ENCODE measurements at places on chromosomes 4 and X.

DNA sequence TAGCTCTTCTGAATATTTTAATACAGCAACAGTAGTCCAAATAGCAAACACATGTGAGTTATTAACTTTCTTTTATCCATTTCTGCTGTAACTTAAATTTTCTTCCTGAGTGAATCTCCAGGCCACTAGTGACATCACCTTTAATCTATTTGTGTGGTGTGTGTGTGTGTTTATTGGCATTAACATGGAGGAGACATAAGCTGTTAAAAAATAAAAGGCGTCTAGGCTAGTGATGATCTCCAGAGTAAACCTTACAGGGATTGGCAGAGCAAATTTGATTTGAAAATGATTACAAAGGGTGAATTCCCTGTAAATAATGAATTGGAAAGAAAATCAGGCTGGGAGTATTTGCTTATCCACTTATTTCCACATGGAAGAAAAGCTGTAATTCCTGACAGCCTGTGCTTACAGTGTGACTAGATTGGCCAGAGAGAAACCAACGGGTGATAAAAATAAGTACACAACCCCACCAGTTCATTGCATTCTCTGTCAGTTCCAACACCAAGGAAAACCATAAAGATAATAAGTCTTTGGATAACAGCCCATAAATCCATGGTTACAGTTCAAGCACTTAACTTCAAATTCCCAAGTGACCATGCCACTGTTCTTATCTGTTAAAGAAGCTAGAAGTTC, 186.1 kb downstream of the ENOX2 start:
- no peak for DNase-seq

DNA sequence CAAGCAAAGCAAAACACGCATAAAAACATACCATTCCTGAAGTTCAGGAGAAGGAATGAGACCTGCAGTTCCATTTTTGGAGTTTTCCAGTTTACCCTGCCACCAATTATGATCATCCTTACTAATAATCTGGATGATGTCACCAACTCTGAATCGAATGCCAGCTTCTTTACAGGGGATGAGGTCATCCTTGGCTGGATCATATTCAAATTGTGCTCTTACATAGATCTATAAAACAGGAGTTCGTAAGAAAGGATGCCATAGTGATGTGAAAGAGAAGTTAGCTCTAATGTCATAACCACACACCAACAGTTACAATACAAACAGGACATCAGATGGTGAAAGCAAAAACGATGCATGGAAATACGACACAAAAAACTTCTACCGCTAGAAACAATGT, 106.5 kb downstream of the NYX start:
- DNase-seq: no peak

DNA sequence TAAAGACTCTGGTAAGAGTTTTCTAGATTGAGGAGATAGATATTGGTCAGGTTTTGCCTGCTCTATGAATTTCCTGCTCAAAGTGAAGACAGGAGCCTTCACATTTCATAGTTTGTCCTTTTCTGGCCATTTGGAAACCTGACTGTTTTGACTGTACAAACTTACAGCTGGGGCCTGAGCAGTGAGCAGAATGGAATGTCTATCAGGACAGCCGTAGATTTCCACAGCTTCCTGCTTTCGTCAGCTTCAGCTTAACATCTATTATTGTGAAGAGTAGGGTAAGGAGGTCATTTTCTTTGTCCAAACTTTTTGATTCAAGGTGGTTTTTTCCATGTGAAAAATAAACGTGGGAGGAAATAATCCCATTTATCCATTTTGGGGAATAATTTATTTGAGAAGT, 124.3 kb upstream of the DIPK2B start:
- DNase-seq: no peak

GRCh38 chrX:153598541-153599191, at the start of gene CCNQ:
TSS of gene CCNQ (minus strand) at chrX:153599139. CDS start at chrX:153599073, 66 bp downstream.
- no peak for DNase-seq

DNA sequence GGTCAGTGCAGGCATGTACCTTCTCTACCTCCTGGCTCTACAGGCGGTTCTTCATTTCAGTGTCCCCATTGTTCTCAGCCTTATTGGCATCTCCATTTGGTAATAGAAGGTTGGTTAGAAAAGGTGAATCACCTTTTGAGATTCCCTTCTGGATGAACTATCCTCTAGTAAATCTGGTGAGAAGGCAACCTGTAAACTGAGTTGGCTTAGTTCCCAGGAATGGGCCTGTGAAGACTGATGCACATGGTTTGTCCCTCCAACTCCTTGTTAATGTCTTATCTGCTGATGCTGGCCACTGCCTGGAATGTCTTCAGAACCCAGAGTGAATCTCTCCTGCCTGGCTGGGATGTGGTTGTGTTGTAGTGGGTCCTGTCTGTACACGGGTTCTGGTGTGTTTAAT, 143.4 kb upstream of the WDR1 start:
- no peak for DNase-seq

DNA sequence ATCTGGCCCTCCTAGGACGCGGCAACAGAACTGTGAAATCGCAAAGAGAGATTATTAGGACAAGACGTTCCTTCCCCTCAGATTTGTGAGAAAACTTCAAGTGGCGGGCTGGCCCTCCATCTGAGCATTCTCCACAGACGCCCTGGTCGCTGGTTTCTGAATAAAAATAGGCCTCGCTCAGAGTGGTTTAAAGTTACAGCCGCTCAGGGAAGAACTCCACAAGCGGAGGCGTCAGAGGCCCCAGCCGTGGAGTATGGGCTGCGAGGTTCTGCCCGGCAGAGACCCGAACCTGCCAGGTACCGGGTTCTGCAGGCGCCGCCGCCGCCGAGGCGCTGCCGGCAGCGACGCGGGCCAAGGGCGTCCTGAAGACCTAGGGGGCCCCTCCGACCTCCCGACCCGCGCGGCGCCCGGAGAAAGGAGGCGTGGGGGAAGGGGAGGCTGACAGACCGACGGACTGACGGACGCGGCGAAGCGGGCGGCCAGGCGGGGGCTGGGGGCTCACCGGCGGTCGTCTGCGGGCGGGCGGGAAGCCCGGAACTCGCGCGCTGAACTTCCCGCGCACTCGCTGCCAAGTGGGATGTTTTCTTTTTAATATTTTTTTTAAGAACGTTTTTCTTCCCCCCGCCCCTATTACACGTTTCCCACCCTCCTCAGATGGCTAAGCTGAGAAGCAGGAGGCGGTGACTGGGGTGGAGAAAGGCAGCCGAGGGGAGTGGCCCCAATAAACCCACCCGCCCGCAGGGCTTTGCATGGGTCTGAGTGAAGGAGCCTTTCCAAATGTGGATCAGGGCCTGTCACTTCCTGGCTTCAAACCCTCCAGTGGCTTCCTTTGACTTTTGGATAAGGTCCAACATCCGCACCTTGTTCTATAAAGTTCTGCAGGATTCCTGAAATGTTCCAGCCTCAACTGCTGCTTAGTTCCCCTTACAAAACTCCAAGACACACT, at the start of gene PABPC4L:
Gene PABPC4L (minus strand): TSS at position 574 of the 946 bp plus-strand sequence. CDS start 770 bp downstream, outside the sequence.
- DNase-seq: no peak

- no peak for DNase-seq
Measured at GRCh38 chr4:143099693-143100092, 85.0 kb upstream of the USP38 start.

DNA sequence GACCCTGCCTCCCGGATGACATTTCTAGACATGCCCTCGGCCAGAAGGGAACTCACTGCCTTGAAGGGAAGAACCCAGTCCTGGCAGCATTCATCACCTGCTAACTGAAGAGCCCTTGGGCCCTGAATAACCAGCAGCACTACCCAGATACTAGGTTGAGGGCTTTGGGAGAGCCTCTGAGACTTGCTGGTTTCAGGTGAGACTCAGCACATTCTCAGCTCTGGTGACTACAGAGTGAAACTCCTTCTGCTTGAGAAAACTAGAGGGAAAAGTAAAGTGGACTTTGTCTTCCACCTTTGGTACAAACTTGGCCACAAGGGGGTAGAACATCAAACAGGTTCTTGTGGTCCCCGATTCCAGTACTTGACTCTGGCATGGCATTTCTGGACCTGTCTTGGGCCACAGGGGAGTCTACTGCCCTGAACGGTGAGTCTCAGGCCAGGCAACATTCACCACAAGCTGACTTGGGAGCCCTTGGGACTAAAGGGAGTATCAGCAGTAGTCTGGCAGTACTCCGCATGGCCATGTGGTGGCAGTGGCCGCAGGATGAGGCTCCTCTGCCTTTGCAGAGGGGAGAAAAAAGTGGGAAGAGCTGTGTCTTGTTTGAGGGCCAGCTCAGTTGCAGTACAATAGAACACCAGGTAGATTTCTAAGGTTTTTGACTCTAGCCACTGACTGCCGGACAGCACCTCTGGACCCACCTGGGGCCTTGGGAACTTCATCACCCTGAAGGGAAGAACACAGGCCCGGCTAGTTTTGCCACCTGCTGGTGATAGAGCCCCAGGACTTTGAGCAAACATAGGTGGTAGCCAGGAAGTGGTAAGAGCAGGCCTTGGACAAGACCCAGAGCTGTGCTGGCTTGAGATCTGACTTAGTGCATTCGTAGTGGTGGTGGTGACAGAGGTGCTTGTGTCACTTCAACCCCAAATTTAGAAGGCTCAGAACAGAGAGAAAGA, 414.8 kb downstream of the OPHN1 start:
- DNase-seq: no peak

- no peak for DNase-seq
Measured at GRCh38 chr4:74038425-74039314, at the start of gene CXCL3. TSS of gene CXCL3 (minus strand) at chr4:74038689. CDS start at chr4:74038611, 78 bp downstream.

DNA sequence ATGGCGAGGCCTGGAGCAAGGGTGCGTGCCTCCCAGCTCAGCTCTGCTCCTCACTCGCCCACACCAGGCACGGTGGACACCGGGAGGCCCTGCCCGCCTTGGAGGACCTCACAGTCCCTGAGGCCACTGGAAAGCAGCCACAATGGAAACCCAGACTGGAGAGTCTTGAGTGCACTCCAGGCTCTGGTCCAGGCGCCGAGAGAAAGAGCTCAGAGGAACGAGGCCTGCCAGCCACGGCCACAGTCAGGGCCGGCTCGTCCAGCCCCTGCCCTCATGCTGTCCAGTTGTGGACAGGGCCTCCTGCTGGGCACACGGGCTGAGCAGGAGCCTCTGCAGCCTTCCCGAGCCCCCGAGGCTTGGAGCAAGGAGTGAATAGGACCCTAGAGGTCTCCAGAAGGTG, 53.3 kb upstream of the GRPEL1 start:
- no peak for DNase-seq

DNA sequence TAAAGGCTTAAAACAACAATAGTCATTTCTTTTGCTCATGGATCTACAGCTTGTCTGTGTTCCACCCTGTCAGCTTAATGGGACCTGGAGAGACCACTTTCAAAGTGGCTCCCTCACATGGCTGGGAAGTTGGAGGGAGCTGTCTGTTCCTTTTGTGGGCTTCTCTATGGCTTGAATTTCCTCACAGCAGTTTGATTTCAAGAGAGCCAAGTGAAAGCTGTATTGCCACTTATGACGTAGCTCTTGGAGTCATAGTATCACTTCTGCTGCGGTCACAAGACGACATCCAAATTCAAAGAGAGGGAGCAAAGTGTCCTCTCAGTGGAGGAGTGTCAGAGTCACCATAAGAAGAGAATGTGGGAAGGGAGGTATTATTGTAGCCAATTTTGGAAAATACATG, 22.7 kb upstream of the ACSL1 start:
- DNase-seq: no peak

GRCh38 chrX:56797574-56798338, 68.7 kb downstream of the NBDY start:
- no peak for DNase-seq

- no peak for DNase-seq
Measured at GRCh38 chrX:123878252-123878721, 18.4 kb downstream of the XIAP start.

GRCh38 chr4:114673306-114673705, 74.7 kb downstream of the UGT8 start:
- DNase-seq: no peak

- DNase-seq: no peak
Measured at GRCh38 chrX:13716905-13717304, 17.5 kb downstream of the TRAPPC2 start.

DNA sequence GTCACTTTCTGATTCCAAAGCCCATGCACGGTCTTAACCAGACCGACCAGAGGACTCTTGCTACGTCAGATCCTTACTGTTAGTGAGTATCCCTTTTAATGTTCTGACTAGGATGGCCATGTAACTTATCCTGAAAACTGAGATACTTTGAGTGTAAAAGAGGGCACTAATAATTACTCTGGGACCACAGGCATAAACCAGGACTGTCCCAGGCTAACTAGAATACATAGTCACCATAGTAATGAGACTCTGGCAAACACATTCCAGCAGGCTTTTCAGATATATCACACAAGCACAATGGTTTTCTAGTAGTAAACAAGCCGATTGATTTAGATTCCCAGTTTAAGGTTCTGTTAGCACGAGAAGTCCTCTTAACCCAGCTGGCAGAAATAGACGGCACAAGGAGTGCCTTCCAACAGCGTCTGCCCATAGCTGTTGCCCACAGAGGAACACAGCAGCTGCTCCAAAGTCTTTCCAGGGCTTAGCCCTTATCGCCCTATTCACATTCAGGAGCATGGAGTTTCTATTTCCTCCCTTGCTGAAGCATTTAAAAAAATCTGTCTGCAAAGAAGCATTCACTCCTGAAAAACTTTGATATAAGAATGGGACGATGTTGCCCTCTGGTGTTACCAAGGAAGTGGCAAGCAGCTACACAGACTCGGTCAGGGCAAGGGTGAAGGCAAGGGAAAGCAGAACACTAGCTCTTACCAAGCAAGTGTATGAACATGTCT, 92.4 kb downstream of the CXCL13 start:
- DNase-seq: no peak

- no peak for DNase-seq
Measured at GRCh38 chr4:13137390-13137789, 346.8 kb downstream of the RAB28 start.

- DNase-seq: no peak
Measured at GRCh38 chr4:166377578-166377977, 504.5 kb downstream of the TLL1 start.

GRCh38 chr4:17480210-17480927, 31.5 kb downstream of the QDPR start:
- no peak for DNase-seq

GRCh38 chr4:73831569-73831968, 4.9 kb upstream of the CXCL6 start:
- no peak for DNase-seq

DNA sequence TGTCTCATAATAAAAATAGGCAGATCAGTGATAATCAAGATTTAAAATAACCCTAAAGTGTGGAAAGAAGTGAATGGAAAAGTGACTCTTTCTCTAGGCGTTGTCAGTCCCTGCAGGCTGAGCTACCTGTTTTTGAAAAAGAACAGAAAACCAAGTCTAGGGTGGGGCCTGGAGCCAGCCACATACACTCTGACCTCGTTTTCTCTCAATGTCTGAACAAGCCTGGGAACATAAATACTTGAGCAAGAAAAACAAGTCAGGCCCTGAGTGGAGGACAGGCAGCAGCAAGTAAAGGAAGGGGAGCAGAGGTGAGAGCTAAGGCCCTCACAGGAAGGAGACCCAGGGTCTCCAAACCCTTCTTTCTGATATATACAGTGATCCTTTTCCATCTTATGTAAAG, 91.7 kb upstream of the HPF1 start:
- no peak for DNase-seq

- no peak for DNase-seq
Measured at GRCh38 chrX:83934220-83934619, 73.3 kb downstream of the CYLC1 start.

GRCh38 chrX:42460706-42461105, 317.3 kb downstream of the PPP1R2C start:
- no peak for DNase-seq

All from stimulated activated CD8-positive, alpha-beta memory T cell treated with anti-CD3 and anti-CD28 coated beads, Interleukin-15, amount 100 ng/mL, for 24 hours (primary cell).